ENCODE measurements at places on chromosomes 4 and X. TPM values are rescaled to one million over a fixed set of nuclear protein-coding genes. Genes with fewer than 3 reads are reported as not detected.

EFHC2 gene
- total RNA-seq = 2.7 TPM

SPOCK3 gene
- total RNA-seq = not detected

SEL1L3 gene
- 34.9 TPM for total RNA-seq

XKRX gene
- 2.5 TPM for total RNA-seq

GAGE10 gene
- not detected for total RNA-seq

BTK gene
- total RNA-seq = 0.49 TPM

Measured in CD4-positive, alpha-beta T cell (primary cell).